ENCODE measurements at places on chromosomes 1 and 21. TPM values are rescaled to one million over a fixed set of nuclear protein-coding genes. Genes with fewer than 3 reads are reported as not detected.

GRCh38 chr1:174743654-174744561 is 255.8 kb upstream of the CACYBP start:
- DNase-seq = no peak

DNA sequence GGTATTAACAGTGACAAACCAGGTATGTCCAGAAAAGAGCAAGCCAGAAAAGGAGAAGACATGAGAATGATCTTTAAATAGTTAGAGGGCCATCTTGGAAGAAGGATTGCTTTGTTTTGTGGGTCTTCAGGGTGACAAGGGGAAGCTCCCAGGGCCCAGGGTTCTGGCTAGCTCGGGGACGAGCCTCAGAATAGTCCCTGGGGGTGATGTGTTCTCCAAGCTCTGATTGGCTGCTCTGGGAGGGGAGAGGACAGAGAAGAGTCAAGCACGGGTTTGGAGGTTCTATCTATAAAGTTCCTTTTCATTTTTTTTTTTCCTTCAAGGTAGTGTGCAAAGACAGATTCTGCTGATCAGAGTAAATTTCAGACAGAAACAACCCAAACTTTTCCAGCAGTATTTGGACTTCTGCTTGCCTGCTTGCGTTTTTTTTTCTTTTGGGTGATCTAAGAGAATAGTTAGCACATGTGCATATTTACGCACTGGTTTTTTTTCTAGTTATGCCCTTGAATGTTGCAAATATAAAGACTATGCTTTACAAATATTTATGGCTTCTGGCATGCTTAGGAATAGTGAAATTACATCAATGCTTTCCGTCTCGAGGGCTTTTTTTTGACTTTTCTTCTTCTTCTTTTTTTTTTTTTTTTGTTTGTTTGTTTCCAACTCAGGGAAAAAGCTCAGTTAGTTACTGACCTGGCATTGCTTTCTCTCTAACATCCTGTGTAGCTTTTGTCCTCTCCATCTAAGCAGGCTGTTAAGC is 59.7 kb downstream of the ROR1 start:
- DNase-seq = no peak

- no peak for DNase-seq
Measured at GRCh38 chr1:71170925-71171324, 90.1 kb upstream of the ZRANB2 start.

GRCh38 chr1:207963427-207964194 is 52.7 kb upstream of the CD34 start:
- DNase-seq = peak; percentile 62

DNA sequence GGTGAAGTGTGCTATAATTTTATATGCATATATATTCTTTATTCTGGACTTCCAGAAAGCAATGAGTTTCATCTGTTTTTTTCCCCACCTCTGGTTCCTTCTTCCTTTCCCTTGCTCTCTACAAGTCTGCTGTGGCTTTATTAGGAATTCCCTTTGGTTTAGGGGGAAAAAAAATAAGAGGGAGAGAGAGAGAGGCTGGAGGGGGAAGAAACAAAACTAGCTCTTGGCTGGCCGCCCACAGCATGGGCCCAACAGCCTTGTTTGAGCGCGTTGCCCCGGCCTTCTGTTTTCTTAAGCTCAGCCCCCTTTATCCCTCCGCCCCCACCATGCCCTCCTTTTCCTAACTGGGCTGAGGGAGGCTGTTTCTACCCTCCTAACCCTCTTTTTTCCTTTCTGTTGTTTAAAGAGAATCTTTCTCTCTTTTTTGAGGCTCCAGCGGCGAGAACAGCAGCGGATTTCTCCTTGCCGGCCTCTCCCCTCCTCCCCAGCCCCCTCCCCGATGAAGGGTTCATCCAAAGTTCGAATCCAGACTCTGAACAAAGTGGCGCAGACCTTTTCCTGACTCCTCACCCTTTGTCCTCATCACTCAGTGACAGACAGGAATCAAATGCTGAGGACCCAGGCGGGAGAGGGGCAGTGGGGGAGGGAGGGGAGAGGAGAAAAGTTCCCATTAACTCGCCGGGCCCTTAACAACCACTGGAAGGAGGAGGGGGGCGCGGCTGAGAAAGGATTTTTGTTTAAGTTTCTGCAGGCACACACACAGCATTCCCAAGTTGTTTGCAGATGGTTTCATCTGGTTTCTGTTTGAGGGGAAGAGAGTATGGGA is 29.7 kb downstream of the PBX1 start:
- no peak for DNase-seq

GRCh38 chr1:172990598-172991215 is 60.0 kb downstream of the TNFSF18 start:
- DNase-seq = no peak

DNA sequence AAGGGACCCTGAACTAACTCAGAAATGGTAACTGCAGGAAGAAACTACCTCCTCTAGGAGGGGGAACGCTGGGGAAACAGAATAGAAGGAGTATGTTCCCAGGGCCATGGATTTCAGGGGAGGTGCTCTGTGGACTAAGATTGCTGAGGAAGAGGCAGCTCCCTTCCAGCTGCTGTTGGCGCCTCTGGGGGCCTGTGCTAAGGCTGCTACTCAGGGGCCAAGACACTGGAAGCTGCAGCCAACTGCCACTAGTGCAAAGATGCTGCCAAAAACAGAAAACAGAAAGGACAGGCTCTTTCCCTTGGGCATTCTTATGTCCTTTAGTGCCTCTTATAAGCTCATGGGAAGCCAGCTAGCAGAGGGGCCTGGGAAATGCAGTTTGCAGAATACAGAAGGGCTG is 58.0 kb upstream of the SGIP1 start:
- no peak for DNase-seq

- DNase-seq = no peak
Measured at GRCh38 chr1:24392982-24393650, 20.5 kb downstream of the STPG1 start.

Gene TNFSF18
- not detected for total RNA-seq

Gene PRAMEF25
- total RNA-seq = not detected

All from PC-9 (cell line).